ENCODE measurements at places on chromosomes 12 and 14. TPM values are rescaled to one million over a fixed set of nuclear protein-coding genes. Genes with fewer than 3 reads are reported as not detected.

LRFN5 gene
- total RNA-seq, result 1.2 TPM

BATF gene
- 1.8 TPM for total RNA-seq

RTL1 gene
- total RNA-seq, result not detected

MYH6 gene
- total RNA-seq, result not detected

BICDL1 gene
- total RNA-seq, result not detected

SIX1 gene
- 0.79 TPM for total RNA-seq

SMOC1 gene
- 0.40 TPM for total RNA-seq

MMP19 gene
- total RNA-seq, result 6.7 TPM

SLC6A13 gene
- total RNA-seq, result 0.13 TPM

MYF5 gene
- total RNA-seq, result not detected

OR6C2 gene
- not detected for total RNA-seq

DAZAP2 gene
- total RNA-seq, result 72.1 TPM

C14orf132 gene
- 8.2 TPM for total RNA-seq

POP5 gene
- total RNA-seq, result 34.0 TPM

AKAP6 gene
- total RNA-seq, result 9.1 TPM

CTDSP2 gene
- total RNA-seq, result 38.3 TPM

ERGIC2 gene
- 93.4 TPM for total RNA-seq

AMN gene
- not detected for total RNA-seq

PELI2 gene
- total RNA-seq, result 9.5 TPM

EPYC gene
- not detected for total RNA-seq

PAPLN gene
- total RNA-seq, result 2.8 TPM

CSRP2 gene
- total RNA-seq, result 3.0 TPM

GPR137C gene
- total RNA-seq, result 0.56 TPM

PPP1R3E gene
- total RNA-seq, result 2.8 TPM

HCAR3 gene
- not detected for total RNA-seq

DTX3 gene
- total RNA-seq, result 15.7 TPM

TPH2 gene
- not detected for total RNA-seq

FICD gene
- 24.7 TPM for total RNA-seq

RASSF9 gene
- 0.93 TPM for total RNA-seq

FZD10 gene
- total RNA-seq, result under 0.01 TPM

NFATC4 gene
- total RNA-seq, result 32.8 TPM

SLC2A13 gene
- 12.9 TPM for total RNA-seq

KCNH3 gene
- total RNA-seq, result under 0.01 TPM

PRMT5 gene
- 35.3 TPM for total RNA-seq

C14orf180 gene
- not detected for total RNA-seq

DBX2 gene
- total RNA-seq, result not detected
